NCI-H1105 treated with DMSO at 0.1 percent for 48 hours (cell line): ENCODE measurements at places on chromosomes 7 and 10.

DNA sequence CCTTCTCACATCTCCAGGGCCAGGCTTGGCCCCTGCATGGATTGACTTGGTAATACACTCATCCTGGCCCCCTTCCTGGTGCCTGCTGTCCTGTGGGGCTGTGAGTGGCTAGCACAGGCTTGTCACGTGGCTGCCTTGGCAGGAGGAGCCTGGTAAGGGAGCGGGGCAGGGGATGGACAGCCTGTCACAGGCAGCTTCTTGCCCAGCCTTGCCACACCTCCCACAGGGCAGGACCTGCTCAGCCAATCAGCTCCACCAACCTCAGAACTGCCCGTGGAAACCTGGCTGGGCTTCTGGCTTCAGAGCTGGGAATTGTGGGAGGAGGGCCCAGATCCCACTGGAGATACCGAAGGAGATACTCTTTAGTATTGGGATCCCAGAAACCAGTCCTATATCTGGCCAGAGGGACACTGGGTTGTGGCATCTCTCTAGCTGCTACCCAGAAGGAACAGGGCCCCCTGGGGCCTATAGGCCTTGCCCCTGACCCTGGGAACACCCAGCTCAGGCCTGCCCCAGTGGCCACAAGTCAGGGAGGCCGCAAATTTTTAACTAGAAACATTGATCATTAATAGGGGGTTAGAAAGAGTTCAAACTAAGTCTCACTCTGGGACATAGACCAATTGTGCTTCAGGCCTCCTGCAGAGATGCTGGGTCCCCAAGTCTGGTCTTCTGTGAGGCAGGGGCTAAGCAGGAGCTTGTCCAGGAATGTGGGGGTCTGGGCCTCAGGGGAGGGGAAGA is at the start of gene HOGA1:
Gene HOGA1 (plus strand): TSS at position 330 of the 738 bp plus-strand sequence. CDS start 315 bp downstream, at position 645.
- no peak for DNase-seq

GRCh38 chr10:74846958-74847357 is 20.6 kb downstream of the KAT6B start:
- no peak for DNase-seq

GRCh38 chr7:134818613-134819345 is 39.3 kb downstream of the CALD1 start:
- DNase-seq: no peak

DNA sequence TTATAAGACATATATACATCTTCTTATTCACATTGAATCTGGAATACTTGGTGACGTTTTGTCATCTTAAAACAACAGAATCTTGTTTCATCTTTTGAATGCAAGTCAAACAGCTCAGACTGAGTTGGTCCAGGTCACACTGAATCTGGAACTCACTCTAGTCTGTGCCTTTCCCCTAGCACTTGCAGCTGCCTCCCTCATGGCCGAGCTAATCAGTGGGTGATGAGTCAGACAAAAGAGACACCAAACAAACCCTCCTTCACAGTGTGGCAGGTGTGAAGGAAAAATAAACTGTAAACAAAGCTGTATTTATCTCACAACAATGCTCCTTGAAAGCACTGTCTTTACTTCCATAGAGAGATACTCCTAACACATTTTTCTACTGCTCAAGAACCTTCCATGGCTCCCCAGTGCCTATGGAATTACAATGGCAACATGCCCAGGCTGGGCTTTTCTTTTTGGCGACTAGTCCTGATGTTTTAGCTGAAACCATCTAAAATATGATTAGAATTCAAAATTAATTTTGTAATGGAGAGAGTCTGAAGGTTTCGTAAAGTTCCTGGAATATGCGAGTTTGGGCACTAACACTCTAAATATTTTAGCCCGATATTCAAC is 140.0 kb downstream of the ZNF365 start:
- no peak for DNase-seq

GRCh38 chr7:3482147-3482921 is 181.3 kb downstream of the SDK1 start:
- peak; percentile 41 for DNase-seq

DNA sequence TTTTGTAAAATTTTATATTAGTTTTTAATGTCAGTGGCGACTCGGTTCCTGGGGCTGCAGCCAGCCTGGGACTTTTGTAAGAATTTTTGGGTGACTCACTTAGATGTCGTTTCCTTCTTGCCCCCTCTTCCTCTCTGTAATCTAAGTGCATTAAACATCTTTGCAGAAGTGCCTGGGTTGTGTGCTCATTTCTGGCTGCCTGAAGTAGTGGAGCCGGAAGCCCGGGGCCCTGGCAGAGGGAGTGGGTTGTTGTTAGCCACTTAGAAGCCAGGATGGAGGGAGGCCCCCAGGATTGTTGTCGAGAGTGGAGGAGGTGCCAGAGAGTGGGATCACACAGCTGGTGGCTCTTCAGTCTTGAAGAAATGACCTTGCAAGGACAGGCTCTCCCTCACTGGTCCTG is 11.0 kb upstream of the TRIM8 start:
- no peak for DNase-seq
